ENCODE measurements at places on chromosomes 16 and 17. TPM values are rescaled to one million over a fixed set of nuclear protein-coding genes. Genes with fewer than 3 reads are reported as not detected.

The BMERB1 gene
- 48.2 TPM for total RNA-seq

GRCh38 chr17:32152130-32152529 is 9.8 kb downstream of the RHOT1 start:
- no peak for DNase-seq

The TPSAB1 gene
- 96.2 TPM for total RNA-seq

GRCh38 chr17:66449418-66449977 is 147.1 kb downstream of the PRKCA start:
- no peak for DNase-seq

DNA sequence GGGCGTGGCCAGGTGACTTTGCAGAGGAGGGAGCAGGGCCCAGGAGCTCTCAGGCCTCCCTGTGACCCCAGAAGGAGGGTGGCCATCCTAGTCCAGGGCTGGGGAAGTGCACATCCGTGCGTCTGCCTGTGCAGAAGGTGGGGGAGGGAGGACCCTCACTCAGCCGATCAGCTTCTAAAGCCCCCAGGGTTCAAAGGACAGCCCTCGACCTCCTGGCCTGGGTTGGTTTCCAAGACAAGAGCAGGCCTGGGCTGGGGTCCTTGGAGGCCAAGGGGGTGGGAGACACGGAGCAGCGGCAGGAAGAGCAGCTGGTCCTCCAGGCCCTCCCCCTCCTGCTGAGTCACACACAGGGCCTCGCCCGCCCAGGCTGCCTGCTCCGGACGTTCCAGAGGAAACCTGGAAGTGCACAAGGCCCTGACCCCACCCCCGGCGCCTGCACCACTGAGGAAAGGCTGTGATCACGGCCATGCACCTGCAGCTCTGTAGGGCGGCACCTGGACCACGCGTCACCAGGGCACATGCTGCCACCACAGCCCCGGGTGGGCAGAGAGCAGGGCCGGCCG is 67.1 kb upstream of the ZNF469 start:
- peak; percentile 48 for DNase-seq

The NPIPA8 gene
- total RNA-seq = 1.4 TPM

- no peak for DNase-seq
Observed at GRCh38 chr16:55501549-55502322, 7.1 kb upstream of the LPCAT2 start.

DNA sequence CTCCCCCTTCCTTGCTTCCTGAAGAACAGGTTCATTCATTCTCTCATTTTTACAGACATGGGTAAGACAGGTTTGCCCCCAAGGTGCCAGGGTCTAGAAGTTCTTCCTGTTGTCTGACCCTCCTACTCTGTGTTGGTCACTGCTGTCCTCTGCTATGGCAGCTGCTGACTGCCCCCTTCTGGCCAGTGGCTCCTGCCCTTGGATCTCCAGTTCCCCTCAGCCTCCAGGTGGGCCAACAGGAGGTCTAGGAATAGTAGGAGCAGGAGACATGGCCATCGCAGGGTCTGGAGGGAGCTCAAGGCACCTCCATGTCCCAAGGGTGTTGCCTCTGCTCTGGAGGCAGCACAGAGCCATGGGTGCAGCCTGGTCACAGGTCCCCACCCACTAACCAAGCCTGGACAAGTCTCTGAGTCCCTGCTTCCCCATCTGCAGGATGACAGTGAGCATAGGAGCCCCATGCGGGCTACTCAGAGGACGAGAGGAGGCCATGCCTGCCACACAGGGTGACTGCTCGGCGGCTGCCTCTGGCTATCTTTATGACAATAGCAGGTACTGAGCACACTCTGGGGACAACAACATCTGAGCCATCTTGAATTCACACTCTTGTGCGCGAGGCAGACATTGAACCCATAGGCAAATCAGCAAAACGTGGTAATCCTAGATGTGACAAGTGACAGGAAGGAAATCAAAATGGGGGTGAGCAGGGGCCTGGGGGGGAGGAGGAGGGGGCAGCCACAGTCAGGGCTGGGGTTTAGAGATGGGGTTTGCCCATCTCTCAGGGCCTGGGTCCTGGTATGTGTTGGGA is 27.0 kb upstream of the NXPH3 start:
- no peak for DNase-seq

DNA sequence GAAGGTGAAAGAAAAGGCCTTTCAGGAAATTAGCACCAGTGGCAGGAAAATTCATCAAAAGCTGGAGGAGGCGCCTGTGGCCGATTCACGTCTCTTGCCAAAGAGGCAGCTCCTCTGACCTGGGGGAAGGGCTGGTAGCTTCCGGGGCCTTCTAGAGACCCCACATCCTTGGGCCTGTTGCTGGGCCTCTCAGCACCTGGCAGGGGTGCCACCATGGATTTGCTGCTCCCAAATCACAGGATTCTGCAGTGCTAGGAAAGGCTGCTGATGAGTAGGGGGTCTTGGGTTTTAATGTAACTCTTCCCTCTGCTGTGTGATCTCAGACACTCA is 11.6 kb upstream of the CBFB start:
- no peak for DNase-seq

- DNase-seq = no peak
Observed at GRCh38 chr16:8380311-8380710, 210.0 kb downstream of the TMEM114 start.

The CLEC10A gene
- total RNA-seq = not detected
